ENCODE measurements at places on chromosomes 7 and 10.

- no peak for DNase-seq
Measured at GRCh38 chr7:94970085-94970576, 62.7 kb downstream of the PPP1R9A start.

GRCh38 chr10:101065481-101066145 lies 3.8 kb downstream of the KAZALD1 start:
- DNase-seq: no peak

DNA sequence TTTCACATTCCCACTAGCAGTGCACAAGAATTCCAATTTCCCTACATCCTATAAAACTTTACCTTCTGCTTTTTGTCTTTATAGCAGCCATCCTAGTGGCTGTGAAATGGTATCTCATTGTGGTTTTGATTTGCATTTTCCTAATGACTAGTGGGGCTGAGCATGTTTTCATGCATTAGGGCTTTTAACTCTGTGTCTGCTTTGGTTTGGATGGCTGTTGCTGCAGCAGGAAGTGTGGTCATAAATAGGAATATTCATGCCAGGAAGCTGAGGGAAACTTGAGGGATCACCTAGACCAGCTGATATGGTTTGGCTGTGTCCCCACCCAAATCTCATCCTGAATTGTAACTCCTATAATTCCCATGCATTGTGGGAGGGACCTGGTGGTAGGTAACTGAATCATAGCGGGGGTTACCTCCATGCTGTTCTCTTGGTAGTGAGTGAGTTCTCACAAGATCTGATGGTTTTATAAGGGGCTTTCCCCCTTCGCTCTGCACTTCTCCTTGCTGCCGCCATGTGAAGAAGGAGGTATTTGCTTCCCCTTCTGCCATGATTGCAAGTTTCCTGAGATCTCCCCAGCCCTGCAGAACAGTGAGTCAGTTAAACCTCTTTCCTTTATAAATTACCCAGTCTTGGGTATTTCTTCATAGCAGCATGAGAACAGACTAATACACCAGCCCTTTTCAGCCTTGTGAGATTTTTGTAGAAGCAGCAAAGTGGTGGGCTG lies 181.8 kb upstream of the PITRM1 start:
- no peak for DNase-seq

GRCh38 chr7:69932034-69932628 lies 333.9 kb downstream of the AUTS2 start:
- peak; percentile 53 for DNase-seq

- DNase-seq: no peak
Measured at GRCh38 chr10:78865538-78865875, 203.3 kb upstream of the ZMIZ1 start.

DNA sequence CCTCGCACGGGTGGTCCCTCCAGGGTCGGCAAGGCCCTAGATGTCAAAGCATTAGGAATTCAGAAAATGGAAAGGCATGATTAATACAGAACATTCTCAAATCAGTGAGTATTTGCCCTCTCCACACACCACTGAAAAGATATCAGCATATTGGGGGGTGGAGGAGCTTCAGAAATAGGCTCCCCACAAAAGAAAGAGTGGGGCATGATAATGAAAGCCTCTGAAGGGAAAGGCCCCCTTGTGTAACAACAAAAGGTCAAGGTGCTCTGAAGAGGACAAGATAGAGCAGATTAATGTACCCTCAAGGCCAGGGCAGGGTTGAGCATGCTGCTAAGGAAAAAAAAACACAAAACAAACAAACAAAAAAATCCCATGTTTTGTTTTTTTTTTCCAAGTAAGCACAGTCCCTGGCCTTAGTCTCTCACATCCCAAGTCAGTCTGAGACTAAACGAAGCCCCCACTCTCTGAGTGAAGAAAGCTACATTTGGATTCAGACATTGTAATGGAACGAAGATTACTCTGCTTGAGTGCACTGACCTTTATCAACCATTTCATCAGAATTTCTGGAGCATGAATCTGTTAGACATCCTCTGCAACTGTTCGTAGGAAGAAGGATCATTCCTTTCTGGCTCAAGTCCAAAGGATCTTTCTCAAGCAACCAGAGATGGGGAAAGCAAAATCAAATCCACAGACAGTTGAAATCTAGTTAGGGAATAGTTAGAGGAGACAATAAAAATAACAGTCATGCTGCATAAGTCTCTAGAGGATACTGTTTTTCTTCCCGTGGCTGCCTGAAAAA lies 27.4 kb upstream of the DGKI start:
- DNase-seq: no peak

- DNase-seq: peak; percentile 65
Measured at GRCh38 chr10:94115725-94116124, 122.0 kb downstream of the PLCE1 start.

DNA sequence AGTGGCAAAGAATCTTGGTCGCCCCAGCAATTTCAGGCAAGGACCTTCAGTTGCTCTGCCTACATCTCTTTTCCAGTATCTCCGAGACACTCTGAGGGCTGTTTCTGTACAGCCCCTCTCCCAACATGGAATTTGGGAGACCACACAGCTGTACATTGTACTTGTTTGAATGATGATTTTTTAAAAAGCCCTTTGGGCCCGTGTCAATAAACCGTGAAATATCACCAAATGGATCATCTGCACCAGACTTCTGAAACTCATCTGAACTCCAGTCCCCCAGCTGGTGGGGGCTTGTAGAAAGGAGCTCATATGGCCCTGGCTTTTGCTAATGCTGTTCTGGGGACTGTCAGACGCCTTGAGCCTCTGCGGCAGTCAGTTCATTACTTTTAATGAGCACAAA lies 374.9 kb downstream of the BBS9 start:
- no peak for DNase-seq

DNA sequence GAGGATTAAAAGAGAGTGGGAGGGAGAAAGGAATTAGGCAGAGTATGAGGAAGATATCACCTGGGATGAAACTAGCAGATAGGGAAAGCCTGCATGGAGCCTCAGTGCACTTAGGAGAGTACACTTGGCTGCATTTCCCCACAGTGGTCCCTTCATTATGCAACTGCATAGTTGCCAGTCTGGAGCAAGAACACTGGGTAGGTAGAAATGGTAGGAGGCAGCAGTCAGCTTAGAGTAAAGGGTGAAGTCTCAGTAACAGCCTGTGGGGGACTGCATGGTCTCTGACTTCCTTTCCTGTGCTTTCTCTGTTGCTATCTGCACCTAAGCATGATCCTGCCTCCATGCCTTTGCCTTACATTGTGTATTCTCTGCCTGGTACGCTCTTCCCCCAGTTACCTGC lies 14.0 kb upstream of the PCGF5 start:
- peak; percentile 1 for DNase-seq

DNA sequence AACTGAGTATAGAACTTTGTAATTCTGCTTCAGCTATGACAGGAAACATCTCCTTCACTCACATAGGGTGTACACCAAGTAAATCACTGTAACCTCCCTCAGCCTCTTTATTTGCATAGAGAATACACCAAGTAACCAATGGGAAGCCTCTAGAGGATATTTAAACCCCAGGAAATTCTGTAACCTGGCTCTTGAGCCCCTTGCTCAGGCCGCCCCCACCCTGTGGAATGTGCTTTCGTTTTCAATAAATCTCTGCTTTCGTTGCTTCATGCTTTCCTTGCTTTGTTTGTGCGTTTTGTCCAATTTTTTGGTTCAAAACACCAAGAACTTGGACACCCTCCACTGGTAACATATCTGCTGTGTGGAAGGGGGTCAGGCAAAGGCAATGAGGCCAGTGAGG lies 60.2 kb downstream of the CLRN3 start:
- no peak for DNase-seq

GRCh38 chr10:788796-789748 lies 99.6 kb upstream of the DIP2C start:
- no peak for DNase-seq

DNA sequence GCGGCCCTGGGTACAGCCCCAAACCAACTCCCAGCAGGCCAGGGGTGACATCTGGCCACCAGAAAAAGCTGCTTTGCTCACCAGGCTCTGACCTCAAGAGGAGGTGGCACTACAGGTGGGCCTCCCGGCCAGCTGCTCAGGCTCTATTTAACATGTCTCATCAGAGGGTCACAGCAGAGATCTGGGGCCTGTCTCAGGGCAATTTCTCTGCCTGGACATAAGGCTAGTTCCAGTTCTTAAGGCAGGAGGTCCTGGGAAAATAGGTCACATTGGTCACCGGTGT lies 88.6 kb downstream of the GFRA1 start:
- DNase-seq: no peak

GRCh38 chr10:111593578-111593977 lies 516.7 kb downstream of the ADRA2A start:
- no peak for DNase-seq

DNA sequence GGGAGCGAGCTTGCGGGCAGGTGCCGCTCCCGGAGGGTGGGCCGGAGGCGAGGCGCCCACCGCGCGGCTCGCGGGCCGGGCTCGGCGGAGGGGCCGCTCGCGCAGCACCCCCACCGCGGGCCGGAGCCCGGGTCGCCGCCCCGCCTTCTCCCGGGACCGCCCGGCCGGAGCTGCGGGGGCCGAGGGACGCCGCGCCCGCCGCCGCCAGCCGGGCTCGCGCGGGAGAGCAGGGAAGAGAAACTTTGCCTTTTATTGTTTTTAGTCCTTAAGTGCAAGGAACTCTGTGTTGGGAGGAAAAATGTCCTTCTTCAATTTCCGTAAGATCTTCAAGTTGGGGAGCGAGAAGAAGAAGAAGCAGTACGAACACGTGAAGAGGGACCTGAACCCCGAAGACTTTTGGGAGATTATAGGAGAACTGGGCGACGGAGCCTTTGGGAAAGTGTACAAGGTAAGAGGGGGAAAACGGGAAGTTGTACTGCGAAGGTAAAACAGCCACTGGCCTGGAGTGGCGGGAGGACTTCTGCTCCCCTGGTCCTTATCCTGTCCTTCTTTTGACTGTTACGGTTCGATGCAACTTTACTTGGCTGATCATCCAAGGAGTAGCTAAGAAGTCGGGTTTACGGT lies 620 bp downstream of the SLK start:
- peak; percentile 52 for DNase-seq

- DNase-seq: no peak
Measured at GRCh38 chr10:121490871-121491519, 107.2 kb downstream of the FGFR2 start.

- DNase-seq: no peak
Measured at GRCh38 chr7:52771177-52771576, 264.3 kb upstream of the POM121L12 start.

- DNase-seq: no peak
Measured at GRCh38 chr10:129545261-129545660, 78.2 kb downstream of the MGMT start.

DNA sequence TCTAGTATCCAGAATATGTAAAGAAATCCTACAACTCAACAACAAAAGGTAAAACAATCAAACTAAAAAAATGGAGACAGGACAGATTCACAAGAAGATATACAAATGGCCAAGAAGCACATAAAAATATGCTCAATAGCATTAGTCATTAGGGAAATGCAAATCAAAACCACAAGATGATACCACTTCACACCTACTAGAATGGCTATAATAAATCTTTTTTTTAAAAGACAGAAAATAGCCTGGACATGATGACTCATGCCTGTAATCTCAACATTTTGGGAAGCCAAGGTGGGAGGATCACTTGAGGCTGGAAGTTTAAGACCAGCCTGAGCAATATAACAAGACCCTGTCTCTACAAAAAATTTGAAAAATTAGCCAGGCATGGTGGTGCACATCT lies 27.9 kb upstream of the CHCHD3 start:
- no peak for DNase-seq

GRCh38 chr10:79507440-79508167 lies 4.7 kb upstream of the EIF5AL1 start:
- DNase-seq: no peak

GRCh38 chr7:82044497-82045080 lies 274.7 kb upstream of the HGF start:
- peak; percentile 61 for DNase-seq

DNA sequence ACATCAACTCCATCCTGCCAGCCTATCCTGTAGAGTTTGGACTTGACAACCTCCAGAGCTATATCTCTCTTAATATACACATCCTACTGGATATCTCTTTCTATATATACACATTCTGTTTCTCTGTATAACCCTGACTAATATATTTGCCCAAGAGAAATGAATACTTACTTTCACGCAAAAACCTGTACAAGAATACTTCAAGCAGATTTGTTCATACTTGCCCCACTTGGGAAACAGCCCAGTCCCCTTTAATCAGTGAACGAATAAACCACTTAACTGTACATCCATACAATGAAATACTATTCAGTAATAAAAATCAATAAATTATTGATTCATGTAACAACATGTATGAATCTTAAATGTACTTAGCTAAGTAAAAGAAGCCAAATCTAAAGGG lies 251.1 kb upstream of the PHYHIPL start:
- DNase-seq: no peak

- DNase-seq: peak; percentile 41
Measured at GRCh38 chr10:7659560-7659959, 7.2 kb downstream of the ITIH5 start.

DNA sequence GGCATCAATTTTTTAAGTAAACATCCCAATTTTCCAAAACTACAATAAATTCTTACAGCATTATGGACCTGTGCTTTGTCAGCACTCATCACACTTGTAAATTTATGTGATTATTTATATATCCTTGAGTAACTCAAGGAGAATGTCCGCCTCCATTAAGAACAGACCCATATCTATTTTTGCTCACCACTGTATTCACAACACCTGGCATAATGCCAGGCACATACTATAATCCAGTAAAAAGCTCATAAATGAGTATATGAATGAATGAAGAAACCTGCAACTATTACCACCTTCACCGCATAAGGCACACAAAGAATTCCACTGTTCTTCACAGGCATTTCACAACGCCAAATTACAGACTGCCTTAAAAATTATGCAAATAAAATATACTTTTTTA lies 46.9 kb downstream of the MINDY3 start:
- no peak for DNase-seq

DNA sequence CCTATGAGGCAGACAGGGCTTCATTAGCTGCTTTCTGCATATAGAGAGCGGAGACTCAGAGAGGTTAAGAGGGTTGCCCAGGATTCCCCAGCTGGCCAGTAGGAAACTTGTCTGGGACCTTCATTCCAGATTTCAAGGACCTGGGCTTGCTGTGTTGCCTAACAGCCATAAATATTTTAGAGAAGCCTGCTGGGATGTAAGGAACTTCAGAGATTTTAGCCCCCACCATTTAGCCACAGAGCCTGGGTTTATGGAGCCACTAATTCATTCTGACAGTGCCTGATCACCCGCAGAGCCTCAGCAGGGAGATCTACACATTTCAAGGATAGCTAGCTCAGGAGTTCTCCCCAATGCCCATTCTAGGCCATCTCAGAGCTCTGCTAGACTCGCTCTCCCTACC lies 56.6 kb upstream of the TRUB1 start:
- DNase-seq: no peak

- DNase-seq: no peak
Measured at GRCh38 chr10:119201233-119201632, 6.1 kb upstream of the GRK5 start.

- no peak for DNase-seq
Measured at GRCh38 chr10:60082744-60083344, 176.5 kb upstream of the CCDC6 start.

Measured in SW480 (cell line).